Stimulated activated CD4-positive, alpha-beta T cell treated with anti-CD3 and anti-CD28 coated beads, TNF-alpha, amount 100 ng/mL, for 4 hours (primary cell): ENCODE measurements at places on chromosomes 13 and 19.

DNA sequence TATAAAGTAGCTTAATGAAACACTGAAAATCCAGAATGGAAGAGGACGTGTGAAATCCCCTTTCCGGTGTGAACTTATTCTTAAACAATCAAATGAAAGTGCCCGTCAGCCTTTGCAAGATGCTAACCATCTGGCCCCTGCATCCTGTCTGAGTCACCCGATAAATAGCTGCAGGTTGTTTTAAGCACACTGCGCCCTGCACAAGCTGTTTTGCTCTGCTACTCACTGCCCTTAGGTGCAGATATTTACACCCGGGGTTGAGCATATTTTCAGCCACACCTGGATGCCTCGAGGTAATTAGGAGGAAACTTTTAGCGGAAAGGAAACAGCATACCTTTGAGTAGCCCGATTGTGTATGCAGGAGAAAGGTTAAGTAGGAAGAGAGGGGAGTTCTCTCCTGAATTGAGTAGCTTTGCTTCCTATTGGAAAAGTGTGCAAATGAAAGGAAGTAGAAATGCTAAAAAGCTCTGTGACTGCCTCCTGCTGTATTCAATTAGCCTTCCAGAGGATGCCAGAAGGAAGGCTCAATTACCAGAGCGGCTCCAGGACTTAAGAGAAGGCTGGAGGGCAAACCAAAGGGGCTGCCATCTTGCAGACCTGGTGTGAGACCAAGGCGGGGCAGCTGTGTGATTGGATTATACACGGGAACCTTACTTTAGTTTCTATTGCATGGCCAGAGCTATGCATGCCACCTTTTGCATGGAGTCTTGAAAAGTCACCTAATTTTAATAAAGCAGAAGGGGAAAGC, 42.5 kb downstream of the IRS2 start:
- no peak for DNase-seq

DNA sequence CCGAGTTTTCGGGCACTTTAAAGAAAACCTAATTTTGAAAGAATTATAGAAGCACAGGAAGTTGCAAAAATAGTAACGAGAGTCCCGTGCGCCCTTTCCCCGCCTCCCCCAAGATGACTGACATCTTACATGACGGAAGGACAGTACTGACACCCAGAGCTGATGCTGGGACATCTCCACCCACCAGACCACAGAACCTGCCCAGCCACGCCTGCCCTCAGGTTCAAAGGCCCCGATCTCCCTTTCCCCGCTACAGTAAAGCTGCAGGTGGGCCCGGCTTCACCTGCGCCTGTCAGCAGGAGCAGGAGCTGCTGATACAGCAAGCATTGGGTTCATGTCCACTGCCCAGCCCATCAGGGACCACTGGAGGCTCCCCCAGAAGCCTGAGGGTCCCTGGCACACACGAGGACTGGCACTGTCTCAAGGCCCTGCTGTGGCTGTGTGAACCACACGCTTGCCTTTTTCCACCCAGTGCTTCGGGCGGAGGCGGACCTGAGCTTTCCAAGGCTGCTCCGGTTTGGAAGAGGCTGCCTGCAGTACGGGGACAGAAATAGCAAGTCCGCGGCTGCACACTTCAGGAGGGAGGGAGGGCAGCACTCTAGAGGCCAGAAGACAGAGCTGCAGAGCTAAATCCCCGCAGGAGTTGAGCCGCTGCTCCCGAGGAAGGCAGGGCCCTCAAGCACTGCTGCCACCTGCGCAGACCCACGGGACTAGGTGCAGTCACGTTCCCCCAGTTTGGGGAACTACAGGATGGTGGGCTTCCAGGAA, 8.7 kb downstream of the MAP2K2 start:
- DNase-seq, result no peak

- no peak for DNase-seq
Observed at GRCh38 chr13:113656003-113656588, 1.9 kb downstream of the ATP4B start.

GRCh38 chr13:27772651-27773425, 19.4 kb upstream of the GSX1 start:
- no peak for DNase-seq

DNA sequence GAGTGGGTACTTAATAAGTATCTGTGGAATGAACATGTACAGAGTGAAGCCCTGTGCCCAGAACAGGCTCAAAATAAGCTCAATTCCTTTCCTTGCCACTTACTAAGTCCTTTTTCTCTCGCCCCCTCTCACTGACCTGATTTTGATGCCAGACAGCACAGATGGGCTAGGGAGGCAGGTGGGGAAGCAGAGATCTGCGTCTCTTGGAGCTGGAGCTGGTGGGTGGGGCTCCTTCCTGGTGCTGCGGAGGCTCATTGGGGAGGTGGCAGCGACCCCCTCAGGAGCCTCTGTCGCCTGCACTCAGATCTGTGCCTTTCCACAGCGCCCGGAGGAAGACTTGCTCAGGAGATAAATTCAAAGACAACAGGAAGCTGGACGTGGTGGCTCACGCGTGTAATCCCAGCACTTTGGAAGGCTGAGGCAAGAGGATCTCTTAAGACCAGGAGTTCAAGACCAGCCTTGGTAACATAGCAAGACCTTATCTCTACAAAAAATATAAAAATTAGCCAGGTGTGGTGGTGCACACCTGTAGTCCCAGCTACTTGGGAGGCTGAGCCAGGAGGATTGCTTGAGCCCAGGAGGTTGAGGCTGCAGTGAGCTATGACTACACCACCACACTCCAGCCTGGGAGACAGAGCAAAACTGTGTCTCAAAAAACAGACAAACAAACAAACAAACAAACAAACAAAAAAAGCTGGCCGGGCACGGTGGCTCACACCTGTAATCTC, 14.6 kb downstream of the AKT2 start:
- no peak for DNase-seq
